ENCODE measurements at places on chromosomes 12 and 14. TPM values are rescaled to one million over a fixed set of nuclear protein-coding genes. Genes with fewer than 3 reads are reported as not detected.

DNA sequence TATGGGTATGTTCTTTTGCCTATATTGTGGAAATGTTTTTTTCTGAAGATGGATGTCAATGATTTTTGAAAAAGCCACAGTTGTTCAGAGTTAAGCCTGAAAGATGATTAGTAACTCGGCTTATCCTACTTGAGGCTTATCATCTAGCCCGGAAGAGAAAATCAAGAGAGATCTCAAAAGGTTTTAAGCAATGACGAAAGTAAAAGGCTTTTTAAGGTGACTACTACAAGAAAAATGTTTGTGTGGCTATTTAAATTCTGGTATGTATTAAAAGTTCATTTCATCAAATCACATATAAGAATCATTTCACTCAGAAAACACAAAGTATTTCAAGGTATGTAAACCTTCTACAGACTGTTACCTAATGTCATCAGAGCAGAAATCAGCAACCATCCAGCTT lies 40.2 kb downstream of the HEATR5A start:
- peaks cover 23% of the 10 kb centered on the region for H3K36me3 ChIP-seq
- H3K4me3 ChIP-seq: no peak overlapping the region
- no peaks in the 10 kb centered on the region for H3K27me3 ChIP-seq
- DNase-seq: no peak

Gene CDC42BPB
- 1.6 TPM for total RNA-seq

DNA sequence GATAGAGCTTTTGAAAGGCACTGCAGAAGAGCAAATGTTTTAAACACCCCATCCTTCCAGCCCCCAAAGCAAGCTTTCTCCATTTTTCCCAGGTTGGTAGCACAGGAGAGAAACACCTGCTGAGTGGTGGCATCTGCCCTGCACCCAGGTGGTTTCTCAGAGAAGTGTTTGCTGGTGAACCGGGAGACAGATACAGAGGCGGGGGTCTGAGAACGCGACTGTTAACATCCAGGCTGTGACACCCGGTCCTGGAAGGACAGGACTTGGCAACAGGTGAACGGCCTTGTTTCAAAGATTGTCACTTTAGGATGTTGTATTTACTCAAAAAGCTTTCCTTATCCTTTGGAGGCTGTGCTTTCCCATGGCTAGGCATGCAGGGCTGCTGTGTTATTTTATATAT lies 18.5 kb downstream of the MMAB start:
- no peak for DNase-seq
- no peak overlapping the region for H3K4me3 ChIP-seq
- no peaks in the 10 kb centered on the region for H3K4me1 ChIP-seq
- no peaks in the 10 kb centered on the region for H3K36me3 ChIP-seq

DNA sequence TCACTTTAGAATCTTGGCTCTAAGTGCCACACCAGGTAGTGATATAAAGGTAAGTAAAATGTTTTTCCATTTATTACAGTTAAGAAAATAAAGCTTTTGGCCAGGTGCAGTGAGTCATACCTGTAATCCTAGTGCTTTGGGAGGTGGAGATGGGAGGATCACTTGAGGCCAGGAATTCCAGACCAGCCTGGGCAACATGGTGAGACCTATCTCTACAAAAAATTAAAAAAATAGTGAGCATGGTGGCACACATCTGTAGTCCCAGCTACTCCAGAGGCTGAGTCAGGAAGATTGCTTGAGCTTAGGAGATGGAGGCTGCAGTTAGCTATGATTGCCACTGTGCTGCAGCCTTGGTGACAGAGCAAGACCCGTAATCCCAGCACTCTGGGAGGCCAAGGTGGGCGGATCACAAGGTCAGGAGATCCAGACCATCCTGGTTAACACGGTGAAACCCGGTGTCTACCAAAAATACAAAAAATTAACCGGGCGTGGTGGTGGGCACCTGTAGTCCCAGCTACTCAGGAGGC lies 5.0 kb downstream of the FANCM start:
- no peak overlapping the region for H3K27ac ChIP-seq
- H3K27me3 ChIP-seq: no peaks in the 10 kb centered on the region
- peaks cover 28% of the 10 kb centered on the region for H3K4me1 ChIP-seq
- H3K36me3 ChIP-seq: peaks cover 17% of the 10 kb centered on the region

- no peak overlapping the region for H3K4me3 ChIP-seq
- no peak overlapping the region for H3K27ac ChIP-seq
- no peaks in the 10 kb centered on the region for H3K36me3 ChIP-seq
- DNase-seq: no peak
Observed at GRCh38 chr12:20628226-20628787, 66.8 kb upstream of the SLCO1C1 start.

Gene TSPAN11
- total RNA-seq: not detected

Gene KIF21A
- total RNA-seq: 23.3 TPM

DNA sequence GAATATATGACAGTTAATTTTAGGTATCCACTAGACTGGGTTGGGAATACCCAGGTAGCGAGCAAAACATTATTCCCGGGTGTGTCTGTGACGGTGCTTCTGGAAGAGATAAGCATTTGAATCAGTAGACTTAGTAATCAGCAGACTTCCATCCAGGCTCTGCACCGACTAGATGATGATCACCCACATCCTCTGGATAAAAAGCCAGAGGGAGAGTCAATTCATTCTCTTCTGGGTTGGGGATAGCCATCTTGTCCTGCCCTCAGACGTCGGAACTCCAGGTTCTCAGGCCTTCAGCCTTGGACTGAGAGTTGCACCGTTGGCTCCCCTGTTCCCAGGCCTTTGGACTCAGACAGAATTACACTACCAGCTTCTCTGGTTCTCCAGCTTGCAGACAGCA lies 168.0 kb downstream of the PHLDA1 start:
- no peak overlapping the region for H3K27ac ChIP-seq
- H3K36me3 ChIP-seq: no peaks in the 10 kb centered on the region
- peaks cover 7% of the 10 kb centered on the region for H3K4me1 ChIP-seq
- peaks cover 13% of the 10 kb centered on the region for H3K27me3 ChIP-seq
- no peak overlapping the region for H3K4me3 ChIP-seq

Gene FAM216A
- total RNA-seq: 40.8 TPM

DNA sequence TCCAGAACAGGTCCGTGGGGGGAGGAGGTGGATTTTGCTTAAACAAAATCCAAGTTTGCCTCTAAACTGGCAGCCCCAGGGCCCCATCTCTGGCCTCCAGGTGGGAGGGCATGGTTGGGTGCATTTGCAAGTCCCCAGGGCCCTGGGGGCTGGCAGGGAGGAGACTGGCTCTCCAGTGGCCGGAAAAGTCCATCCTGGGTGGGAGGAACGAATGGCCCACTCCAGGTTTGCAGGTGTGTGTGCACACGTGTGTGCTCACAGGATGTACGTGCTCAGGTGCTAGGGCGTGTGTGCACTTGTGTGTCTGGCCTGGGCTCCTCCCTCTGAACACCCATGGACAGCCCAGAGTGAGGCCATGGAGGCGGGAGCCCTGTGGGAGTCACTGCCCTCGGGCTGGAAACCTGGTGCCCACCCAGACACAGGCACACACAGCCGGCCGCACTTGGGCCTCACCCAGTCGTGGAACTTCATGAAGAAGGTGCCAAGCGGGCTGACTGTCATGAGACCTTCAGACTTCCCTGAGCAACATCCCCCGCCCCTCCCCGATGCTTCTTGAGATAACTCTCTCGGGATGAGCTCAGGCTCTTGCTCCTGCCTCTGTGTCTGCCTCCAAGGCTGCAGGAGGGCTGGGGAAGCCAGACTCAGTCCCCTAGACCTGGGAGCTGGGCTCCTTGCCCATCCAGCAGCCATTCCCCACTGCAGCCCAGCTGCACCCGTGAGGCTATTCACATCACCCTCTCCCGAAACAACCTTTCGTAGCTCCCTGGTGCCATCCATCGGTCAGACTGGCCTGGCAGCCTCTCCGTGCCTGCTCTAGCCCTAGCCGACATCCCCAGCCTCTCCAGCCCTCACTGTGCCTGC lies 9.4 kb downstream of the AHNAK2 start:
- no peaks in the 10 kb centered on the region for H3K36me3 ChIP-seq
- peaks cover 18% of the 10 kb centered on the region for H3K27me3 ChIP-seq
- no peak overlapping the region for H3K4me3 ChIP-seq
- no peak overlapping the region for H3K27ac ChIP-seq
- no peaks in the 10 kb centered on the region for H3K4me1 ChIP-seq

DNA sequence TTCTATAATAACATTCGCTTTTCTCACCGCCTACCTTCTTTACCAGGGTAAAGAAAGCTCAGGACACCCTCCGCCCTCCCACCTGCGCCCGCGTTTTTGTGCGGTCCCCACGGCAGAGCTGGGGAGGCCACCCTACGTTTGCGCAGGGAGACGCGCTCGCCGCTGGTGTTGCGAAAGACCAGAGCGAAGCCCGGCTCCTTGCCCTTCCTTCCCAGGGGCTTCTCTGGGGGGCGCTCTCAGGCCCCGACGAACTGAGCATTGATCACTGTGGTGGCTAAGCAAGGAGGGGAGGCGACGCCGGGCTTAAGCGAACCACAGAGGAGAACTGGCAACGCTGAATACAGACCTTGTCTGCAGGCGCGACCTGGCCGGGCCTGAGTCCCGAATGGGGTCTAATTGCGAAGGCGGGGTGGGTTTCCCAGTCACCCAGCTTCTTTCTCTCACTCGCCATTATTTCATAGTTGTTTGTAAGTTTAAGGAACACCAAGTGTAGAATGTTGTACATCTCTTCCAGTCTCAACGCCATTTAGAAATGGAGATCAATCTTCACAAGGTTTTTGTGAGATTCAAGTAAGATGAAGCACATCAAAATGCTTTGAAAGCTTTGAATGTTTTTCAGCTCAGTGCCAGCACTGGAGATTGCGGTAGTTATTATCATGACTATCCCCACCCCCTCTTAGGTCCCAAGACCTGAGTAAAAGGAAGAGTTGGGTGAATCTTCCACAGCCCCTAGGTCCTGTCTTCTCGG lies 1.7 kb upstream of the NKX2-1 start:
- DNase-seq: no peak
- H3K4me3 ChIP-seq: no peak overlapping the region
- H3K4me1 ChIP-seq: no peaks in the 10 kb centered on the region
- H3K36me3 ChIP-seq: peaks cover 2% of the 10 kb centered on the region

Gene TAS2R20
- total RNA-seq: 2.1 TPM

Data from activated T-helper 1 cell treated with anti-CD3 and anti-CD28 coated beads, Interleukin-12 subunit alpha, Interleukin-12 subunit beta, Interleukin-2, Interleukin-4 antibody, amounts not matched to agents 30 ng/mL and 10 ng/mL and 1 ng/mL, durations not matched to agents 14 hours and 24 hours and 36 hours (primary cell).